ENCODE measurements at places on chromosomes 4 and X. TPM values are rescaled to one million over a fixed set of nuclear protein-coding genes. Genes with fewer than 3 reads are reported as not detected.

DNA sequence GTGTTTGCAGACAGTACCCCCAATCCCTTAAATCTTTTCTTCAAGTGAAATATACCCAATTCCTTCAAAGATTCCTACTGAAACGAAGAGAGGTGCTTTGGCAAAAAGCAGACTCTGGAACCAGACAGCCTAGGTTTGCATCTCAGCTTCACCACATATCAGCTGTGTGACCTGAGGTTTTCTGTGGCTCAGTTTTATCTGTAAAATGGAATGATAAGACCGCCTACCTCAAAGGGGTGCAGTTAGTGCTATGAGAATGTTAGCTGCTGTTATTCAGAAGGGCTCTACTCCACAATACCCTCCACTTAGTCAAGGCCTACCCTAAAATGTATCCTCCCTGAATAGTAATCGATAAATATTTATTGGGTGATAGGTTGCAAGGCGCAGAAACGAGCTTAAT lies 664 bp downstream of the PIR start:
- no peak for DNase-seq

- no peak for DNase-seq
These were observed 217.6 kb downstream of the SNCA start for GRCh38 chr4:89619206-89619962.

GRCh38 chr4:122246551-122246950 lies 94.4 kb downstream of the BLTP1 start:
- DNase-seq: no peak

GRCh38 chrX:114582698-114583395 lies 1.0 kb upstream of the HTR2C start:
- peak; percentile 17 for DNase-seq

- no peak for DNase-seq
These were observed 2325.2 kb downstream of the PCDH7 start for GRCh38 chr4:33045334-33045733.

DNA sequence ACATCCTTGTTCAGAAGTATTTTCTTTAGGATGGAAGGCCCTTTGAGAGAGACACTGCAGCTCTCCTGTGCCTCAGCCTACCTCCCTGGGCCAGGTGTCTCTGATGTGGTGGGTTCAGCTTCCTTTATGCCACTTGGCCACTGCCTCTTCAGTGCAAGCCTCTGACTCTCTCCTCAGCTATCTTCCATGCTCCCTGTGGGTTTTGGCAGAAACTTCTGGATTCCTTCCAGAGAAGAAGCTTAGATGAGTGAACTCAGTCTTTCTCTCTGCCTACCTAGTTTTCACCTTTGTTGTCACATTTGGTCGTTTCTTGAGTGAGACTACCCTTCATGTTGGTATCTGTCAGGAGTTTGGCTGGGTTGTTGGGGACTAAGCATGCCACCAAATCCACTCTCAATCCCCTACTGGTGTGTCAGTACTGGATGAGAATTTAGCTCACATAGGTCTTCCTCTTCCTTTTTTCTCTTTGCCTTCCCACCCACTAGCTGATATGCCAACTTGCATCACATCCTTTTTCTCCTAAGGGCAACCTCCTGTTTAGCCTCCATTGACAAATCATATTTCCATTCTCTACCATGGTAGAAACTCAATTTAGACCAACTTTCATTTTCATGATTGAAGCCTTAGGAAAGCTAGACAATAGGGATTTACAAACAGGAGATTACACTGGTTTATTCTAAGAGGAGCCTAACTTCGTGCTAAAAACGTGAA lies 32.0 kb downstream of the IL15 start:
- DNase-seq: no peak

DNA sequence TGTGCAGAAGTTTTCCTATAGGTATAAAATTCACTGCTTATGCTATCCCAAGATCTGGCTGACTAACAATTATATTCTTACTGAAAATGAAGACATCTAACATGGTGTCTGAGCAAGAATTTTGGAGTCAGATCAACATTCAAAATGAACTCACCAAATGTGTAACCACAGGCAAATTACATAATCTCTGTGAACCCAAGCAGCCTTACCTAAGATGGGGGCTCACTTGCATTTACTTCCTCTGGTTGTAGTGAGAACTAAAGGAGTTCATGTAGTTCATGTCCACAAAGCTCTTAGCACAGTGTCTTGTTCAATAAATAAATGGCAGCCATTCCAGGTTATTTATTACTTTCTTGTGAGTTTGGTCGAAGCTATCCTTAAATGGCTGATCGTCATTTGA lies 163.9 kb upstream of the LCORL start:
- DNase-seq: no peak

DNA sequence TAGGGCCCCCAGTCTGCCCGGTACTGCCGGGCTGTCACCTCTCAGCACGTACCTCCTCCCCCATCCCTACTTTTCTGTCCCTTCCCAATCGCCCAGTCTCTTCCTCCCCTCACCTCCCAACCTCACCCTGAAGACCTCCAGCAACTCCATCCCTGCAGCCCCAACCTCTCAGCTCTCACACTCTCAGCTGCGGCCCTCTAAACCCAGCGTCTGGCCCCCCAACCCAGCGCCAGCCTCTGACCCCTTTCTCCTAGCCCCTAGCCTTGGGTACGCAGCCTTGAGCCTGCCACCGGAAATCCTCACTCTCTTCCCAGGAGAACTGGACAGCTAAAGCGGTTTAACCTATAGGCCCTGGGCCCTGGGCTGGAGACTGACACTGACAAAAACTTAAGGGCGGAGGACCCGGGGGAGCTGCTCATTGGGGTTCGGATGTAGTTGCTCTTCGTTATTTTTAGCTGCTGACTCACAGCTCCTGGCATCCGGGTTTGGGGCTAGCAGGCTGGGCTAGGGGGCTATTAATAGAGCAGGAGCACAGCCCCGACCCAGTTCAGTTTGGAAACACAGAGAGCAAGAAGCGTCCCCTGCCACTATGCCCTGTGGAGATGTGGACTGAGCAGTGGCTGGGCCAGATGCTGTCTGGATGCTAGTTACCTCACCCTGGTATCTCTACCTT lies 9.6 kb upstream of the DLG3 start:
- no peak for DNase-seq

- DNase-seq: no peak
These were observed 708 bp downstream of the BCLAF3 start for GRCh38 chrX:19990151-19990555.

DNA sequence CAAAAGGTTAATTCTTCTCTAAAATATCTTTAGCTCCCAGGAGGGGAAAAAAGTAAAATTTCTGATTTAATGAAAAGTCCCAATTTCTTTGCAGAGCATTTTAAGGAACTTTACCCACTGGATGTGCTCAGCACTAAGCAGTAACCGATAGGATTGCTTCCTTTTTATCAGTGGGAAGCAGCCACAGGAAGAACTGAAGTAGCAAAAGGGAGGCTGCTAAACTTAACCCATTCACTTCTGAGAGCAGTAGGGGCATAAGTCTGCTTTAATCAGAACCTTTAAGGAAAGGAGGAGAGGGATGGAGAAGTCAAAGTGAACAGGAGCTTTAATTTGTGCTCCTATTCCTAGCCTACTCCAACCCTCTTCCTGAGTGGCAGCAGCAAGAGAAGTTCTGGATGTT lies at the start of gene F8:
Gene F8, minus strand, starts transcription at position 139 of the 400 bp plus-strand sequence. CDS start 171 bp downstream, outside the sequence.
- DNase-seq: no peak

DNA sequence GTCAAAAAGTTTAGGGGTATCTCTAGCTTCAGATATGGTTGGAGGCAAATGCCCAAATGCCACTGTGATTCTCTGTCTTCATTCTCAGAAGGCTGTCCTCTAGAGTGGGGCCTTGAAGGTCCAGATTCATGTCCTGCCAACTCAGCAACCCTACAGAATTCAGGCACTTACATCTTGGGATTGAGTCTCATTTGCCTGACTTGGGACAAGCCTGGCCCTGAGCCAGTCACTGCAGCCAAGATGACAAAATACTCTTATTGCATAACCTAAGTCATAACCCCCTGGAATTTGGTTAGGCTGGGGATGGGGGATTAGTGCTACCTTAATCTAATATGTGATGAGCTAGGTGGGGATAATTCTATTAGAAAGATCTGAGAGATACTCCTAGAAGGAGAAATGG lies 100.5 kb downstream of the AREG start:
- no peak for DNase-seq

DNA sequence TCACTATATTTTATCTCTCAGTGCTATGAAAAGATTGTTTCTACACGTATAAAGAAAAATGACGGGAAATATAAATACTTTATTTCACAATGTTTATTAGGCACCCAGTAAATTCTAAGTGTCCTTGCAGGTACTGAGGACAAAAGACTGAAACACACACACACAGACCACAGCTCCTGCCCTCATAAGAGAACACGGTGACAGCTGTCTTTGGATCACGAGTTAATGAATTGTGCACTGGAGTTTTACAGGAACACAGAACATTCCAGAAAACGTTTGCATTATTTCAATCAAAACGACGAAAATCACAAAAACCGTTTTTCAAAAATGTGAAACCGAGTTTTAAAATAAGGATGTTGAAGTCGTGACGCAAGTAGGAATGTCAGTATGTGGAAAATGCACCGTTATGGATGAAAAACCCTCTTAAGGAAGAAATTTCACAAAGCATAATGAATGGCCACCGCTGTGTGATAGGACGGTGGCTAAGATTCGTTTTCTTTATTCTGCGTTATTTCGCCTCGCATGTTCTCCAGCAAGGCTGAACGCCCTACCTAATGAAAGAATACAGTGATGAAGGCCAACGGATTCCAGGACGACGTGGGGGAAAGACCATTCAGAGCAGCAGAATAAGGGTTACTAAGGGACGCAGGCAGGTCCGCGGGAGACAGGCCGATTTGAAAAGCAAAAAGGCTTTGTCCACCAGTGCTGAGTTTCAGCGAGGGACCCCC lies 24.2 kb downstream of the FAM156A start:
- no peak for DNase-seq

DNA sequence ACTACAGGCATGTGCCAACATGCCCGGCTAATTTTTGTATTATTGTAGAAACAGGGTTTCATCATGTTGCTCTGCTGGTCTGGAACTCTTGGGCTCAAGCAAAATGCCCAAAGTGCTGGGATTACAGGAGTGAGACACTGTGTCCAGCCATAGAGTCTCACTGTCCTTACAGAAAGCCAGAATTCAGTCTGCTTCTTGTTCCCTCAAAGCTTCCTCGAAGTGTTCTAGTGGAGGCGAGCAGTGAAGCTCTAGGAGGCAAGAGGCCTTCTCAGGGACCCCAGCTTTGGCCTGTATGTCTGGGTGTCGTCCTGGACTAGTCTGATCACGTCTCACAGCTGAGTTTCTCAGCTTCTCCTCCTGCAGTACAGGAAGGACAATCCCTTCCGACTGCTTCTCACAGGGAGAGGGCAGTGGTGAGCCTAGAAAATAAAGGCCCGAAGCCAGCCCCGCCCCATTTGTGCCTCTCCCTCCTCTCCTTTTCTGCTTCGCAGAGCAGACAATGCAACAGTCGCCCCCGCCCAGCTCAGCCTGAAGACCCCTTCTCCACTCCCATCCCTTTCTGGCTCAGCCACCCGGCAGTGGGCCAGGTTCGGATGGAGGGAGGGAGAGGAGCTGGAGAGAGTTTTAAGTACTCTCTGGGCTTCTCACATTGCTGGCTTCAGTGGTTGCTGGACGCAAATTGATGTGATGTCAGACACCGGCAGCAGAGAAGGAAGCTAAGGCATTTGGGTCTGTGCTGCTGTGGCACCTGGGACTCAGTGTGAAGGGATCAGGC lies 11.1 kb upstream of the FAM3A start:
- peak; percentile 80 for DNase-seq

DNA sequence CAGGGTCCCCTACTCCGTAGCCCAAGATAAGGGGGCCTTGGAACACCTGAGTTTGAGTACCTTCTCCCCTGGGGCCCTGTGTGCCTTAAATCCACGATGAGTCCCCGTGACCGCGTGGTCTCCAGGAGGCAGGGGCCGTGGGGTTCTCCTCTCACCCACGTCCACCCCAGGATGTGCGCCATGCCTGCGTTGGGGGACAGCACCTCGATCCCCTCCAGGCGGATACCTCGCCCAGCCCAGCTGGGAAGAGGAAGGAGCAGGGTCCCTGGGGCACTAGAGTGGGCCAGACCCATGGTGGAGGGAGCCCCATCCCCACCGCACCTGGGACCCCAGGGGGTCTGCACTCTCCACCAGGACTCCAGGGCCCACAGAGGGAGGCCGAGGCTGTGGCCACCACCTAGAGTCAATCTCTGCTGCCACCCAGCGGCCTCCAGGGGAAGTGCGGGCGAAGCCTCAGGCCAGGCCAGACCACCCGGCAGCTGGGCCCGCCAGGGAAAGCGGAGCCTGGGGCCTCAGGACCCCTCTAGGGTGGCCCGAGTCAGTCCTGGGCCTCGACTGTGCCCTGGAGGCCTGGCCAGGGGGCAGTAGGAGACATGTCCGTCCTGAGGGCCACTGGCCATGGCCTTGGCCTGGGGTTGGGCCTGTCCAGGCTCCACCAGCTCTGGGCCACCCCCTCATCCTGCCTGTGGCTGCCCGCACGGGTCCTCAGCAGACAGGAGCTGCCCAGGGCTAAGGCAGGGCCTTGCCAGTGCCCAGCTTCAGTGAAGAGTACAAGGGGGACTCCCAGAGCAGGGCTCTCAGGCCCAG lies 55.0 kb downstream of the FAM53A start:
- DNase-seq: peak; percentile 92

- no peak for DNase-seq
These were observed 77.0 kb downstream of the FBXW7 start for GRCh38 chr4:152458801-152459302.

GRCh38 chrX:40015693-40016092 lies 82.1 kb downstream of the BCOR start:
- no peak for DNase-seq

DNA sequence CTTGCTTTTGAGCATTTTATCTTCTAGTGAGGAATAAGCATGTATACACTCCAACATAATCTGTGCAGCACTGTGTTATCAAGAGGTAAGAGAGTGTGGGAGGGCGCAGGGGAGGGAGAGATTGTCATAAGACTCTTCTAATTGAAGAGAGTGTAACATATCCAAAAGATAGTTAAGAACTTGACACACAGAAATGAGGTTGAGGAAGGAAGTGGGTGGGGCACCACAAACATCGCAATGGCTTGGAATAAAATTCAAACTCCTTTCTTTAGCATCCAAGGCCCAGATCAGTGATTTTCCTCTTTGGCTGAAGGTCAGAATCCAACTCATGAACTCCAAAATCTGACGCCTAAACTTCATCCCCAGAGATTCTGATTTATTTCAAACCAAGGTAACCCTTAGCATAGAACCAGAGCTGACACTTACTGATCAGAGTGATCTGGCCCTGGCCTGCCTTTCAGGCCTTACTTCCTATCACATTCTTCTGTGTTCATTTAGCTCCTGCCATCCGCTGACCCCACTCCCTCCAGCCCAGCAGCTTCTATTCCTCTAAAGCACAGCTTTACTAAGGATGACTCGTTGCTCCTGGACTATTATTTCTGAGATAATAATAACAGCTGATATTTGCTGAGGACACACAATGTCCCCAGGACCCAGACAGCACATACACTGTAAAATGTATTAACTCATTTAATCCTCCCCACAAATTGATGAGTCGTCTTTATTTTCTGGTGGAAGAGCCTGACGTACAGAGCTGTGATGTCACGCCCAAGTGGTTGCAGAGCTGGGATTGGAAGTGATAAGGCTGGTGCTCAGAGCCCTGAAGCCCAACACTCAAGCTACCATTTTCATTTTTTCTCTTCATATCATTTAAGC lies 10.6 kb upstream of the CTSO start:
- DNase-seq: no peak

Gene IL13RA2
- total RNA-seq: not detected

Gene ARAF
- 25.5 TPM for total RNA-seq

Gene SYTL5
- not detected for total RNA-seq

Gene CNKSR2
- 18.5 TPM for total RNA-seq

Gene MAP9
- 8.1 TPM for total RNA-seq

Gene GUCY1B1
- total RNA-seq: 2.2 TPM

Gene BTK
- total RNA-seq: 1.1 TPM

Gene ADH4
- total RNA-seq: not detected

Gene ETDB
- not detected for total RNA-seq

Gene COX7B
- 188 TPM for total RNA-seq

Gene HELT
- not detected for total RNA-seq

Gene HMX1
- total RNA-seq: 1.7 TPM

Gene GPR101
- not detected for total RNA-seq

Measured in glutamatergic neuron (in vitro differentiated cells).